ENCODE measurements at places on chromosomes 2 and 18.

GRCh38 chr2:148615381-148615841 is 29.1 kb upstream of the EPC2 start:
- no peak for DNase-seq

DNA sequence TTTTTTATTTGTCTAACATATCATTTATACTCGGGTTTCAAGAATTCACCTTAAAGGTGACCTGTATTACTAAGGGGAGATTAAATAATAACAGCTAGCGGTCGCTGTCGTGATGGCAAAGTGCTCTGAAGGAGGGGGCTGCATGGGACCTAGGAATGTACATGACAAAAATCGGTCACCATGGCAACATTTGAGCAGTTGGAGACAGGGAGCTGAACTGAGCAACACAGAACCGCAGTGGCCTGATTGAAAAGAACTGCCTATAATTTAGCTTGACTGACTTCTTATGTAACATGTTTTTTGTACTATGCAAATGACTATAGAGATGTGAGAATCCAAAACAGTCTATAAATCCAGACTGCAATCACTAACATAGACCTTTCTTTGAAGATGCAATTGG is 34.3 kb upstream of the EPHA4 start:
- DNase-seq: no peak

- DNase-seq: no peak
Measured at GRCh38 chr18:59878644-59879043, 21.2 kb upstream of the PMAIP1 start.

DNA sequence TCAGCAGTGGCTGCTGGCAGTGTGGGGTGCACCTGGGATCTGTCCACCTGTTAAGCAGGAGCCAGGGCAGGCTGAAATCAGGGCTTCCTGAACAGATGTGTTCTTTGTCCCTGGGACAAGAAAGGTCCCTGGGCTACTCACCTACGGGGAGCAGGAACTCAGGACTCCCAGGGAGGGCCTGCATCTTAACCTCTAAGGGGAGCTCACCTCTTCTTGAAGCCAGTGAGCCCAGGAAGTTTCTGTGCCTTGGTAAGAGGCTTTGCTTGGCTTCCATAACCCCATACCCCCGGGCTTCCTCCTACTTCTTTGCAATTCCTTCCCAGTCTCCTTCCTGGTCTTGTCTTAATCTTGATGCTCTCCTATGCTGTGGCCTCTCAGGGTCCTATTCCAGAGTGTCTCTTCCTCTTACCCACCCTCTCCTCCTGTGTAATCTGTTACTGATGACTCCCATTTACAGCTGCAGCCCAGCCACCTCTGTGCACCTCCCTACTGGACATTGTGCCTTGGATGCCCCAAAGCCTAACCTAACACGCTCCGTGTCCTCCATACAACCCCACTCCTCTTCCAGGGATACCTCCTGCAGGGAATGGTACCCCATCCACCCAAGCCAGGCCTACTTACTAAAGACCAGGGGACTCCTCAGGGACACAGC is 55.7 kb upstream of the MAPRE3 start:
- no peak for DNase-seq

- DNase-seq: no peak
Measured at GRCh38 chr2:218024871-218025270, 22.1 kb upstream of the TNS1 start.

DNA sequence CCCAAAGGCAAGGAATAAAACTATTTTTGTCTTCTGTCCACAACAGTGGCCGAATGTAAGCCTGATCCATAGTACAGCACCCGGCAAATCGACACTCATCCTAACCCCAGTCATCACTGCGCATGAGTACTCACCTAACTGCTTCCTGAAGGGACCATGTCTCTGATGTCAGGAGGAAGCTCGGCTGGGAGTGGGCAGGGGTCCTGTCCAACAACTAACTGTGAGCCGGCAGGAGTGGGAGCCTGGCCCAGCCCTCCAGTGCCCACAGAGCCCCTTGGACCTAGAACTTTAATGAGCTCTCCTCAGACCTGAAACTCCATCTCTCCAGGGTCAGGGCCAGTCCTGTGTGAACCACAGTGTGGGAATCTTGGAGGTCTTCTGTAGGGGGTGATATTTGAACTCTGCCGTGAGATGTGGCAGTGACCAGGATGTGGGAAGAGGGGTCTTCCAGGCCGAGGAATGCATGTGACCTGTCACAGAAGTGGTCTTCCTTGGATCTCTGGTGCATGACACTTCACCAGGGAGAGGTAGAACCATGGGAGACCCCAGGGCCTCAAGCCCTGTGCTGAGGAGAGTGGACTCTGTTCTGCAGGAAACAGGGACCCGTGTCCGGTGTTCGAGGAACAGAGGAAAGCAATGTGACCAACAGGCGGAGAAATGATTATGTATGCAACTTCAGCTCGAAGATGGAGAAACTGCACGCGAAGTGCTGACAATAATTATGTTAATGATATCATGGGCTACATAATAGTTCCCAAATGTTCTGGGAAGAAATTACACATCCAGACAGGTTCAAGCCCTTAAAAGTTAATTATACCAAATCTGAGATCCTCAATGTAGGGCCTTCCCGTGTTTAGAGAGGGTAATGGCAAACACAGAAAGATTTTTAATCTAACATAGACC is 240.1 kb upstream of the HDAC4 start:
- no peak for DNase-seq

GRCh38 chr18:36780748-36781147 is 48.1 kb downstream of the TPGS2 start:
- no peak for DNase-seq

- DNase-seq: no peak
Measured at GRCh38 chr2:217016796-217017419, 157.0 kb upstream of the TNP1 start.

- DNase-seq: no peak
Measured at GRCh38 chr2:23449413-23449812, 64.4 kb downstream of the KLHL29 start.

DNA sequence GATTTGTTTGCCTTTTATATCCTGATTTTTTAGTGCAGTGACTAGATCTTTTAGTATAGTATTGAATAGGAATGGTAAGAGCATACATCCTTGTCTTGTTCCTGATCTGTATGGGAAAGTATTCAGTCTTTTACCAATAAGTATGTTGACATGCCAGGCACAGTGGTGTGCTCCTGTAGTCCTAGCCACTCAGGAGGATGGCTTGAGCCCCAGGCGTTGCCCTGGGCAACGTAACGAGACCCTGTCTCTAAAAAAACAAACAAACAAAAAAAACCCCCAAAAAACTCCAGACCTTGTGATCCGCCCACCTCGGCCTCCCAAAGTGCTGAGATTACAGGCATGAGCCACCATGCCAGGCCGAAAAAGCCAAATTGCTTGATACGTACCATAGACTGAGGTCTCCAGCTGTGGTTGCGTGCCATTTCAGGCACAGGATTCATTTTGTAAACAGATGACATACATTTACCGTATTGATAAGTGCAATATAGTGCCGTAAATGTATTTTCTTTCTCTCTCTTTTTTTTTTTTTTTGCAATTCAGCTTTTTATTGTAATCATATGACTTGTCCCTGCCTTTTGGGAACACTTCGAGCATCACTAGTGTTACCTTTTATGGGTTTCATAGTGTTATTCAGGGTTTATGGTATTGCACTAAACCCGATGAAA is 18.5 kb downstream of the BIRC6 start:
- no peak for DNase-seq

GRCh38 chr2:224952936-224953657 is 89.2 kb downstream of the DOCK10 start:
- no peak for DNase-seq

GRCh38 chr2:216596236-216596979 is 36.8 kb upstream of the IGFBP2 start:
- DNase-seq: no peak

DNA sequence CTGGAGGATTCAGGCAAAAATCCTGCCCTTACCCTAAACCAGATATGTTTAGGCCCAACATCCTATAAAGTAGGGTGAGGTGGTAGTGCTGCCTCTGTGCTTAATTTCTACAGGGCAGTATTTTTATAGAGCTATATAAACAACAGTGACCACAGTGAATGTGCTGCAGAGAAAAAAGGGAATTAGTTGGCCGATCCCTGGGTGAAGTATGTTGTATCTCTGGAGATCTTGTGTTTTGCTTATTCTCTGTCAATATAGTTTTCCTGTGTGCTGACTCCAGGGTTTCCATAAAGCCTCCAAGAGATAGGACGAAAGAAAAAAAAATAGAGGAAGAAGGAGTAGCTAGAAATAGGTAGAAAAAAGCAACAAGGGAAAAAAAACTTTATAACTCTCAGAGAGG is 88.9 kb upstream of the THOC1 start:
- DNase-seq: no peak

GRCh38 chr2:207567671-207568070 is 37.9 kb downstream of the CREB1 start:
- no peak for DNase-seq

DNA sequence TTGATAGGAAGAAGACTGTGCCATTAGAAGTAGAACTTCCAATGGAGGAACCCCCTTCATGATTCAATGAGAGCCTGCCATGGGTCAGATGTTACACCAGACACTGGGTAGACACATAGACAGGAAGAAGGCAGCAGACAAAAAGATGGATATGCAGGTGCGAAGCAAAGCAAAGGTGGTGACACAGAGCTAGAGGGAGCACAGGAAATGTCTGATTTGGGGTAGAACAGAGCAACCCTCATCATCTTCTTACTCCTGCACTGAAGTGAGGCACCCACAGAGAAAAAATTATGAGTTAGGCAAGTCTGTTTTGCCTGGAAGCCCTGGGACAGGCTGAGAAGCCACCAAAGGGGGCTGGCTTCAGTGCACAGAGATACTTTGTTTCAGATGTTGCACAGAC is 240.2 kb downstream of the ANAPC1 start:
- DNase-seq: no peak

DNA sequence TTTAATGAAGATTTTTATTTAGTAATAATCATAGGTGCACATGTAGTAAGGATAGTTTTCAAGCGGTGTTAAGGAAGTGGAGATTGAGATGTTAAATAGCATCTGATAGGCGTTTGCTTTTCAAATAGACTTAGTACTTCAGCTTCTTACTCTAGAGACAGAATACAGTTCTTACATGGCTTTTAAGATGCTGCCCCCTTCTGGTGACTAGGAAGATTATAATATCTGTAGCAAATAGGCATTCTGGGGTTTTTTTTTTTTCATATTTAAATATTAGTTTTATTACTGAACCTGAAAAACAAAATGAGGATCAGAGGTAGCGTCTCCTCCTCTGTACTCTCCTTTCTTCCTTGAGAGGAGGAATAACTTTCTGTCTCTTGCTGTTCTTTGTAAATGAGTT is 100.2 kb downstream of the AGAP1 start:
- DNase-seq: no peak

DNA sequence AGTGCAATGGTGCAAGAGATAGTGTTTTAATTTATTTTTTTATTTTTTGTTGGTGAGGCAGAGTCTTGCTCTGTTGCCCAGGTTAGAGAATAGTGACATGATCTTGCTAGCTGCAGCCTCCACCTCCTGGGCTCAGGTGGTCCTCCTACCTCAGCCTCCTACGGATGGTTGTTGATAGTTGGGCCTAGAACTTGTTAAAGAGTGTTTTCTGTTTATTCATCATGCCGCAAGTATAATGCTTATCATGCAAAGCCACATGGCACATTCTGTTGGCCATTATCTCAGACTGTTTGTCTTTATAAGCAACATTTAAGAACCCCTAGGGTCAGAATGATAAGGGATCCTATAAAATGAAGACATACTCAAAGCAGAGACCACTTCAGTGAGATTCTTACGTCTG is 1.7 kb downstream of the UGGT1 start:
- DNase-seq: no peak

DNA sequence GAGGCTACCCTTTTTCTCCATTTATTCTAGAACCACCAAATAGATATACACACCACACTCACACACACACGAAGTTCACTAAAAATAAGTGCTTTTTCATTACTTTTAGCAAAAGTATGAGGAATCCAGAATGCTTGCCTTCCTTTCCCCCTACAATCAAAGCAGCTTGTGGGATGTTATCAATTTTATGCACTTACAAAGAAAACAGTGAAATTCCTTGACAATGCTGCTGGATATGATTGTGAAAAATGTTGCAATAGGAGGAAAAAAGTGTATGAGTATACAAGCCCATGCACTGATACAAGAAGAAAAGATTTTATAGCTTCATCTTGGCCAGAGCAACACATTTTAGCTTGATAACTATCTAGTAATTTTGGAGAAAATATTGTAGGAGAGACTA is 269.2 kb downstream of the XIRP2 start:
- DNase-seq: no peak

GRCh38 chr2:85243101-85244072 is 84.4 kb downstream of the TGOLN2 start:
- no peak for DNase-seq

- no peak for DNase-seq
Measured at GRCh38 chr2:68411397-68412126, 46.5 kb downstream of the PLEK start.

DNA sequence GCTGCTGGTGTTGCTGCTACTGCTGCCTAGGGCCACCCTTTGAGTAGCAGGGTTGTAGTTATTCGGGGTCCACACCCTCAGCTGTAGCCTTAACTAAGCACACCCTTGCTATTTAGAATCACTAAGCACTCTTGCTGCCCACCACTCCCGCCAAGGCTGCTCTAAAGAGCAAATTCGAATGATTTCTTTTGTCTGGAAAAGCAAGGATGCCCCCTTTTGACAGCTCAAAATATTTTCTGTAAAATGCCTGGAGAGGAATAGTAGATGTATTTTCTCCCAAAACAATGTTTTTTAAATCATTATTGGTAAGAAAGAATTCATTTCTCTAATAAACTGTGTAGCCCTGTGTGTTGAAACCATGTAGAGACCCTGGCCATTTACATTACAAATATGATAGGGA is 80.8 kb upstream of the PAPOLG start:
- no peak for DNase-seq

DNA sequence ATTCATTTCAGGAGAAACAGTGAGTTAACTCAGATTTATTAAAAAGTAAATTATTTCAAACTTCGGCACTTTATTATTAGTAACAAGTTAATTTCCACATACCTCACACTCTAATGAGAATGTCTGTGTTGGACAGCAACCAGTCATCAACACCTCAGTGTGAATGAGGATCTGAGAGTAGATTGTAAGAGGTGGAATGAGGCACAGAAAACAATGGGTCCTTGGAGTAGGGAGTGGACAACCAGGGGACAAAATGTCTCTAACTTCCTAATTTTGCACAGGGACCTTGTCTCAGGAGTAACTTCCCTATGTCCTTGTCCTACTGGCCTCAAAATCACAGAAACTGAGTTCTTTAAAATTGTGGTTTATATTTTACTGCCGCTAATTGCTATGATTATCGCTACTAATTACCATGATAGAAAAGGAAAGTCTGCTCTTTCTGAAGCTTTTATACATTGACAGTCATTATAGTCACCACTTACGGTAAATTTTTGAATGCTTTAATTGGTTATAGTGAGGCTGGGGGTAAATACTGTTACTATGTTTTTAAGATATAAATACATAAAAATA is 82.2 kb upstream of the LRPPRC start:
- no peak for DNase-seq

Measured in stimulated activated CD4-positive, alpha-beta T cell treated with anti-CD3 and anti-CD28 coated beads, Interleukin-15, amount 100 ng/mL, for 1 hour (primary cell).